ENCODE measurements at places on chromosomes 5 and 9.

GRCh38 chr5:60026161-60026560 is 132.6 kb upstream of the PDE4D start:
- DNase-seq = no peak

GRCh38 chr9:136588663-136589464 is 43.0 kb upstream of the NOTCH1 start:
- peak; percentile 35 for DNase-seq

DNA sequence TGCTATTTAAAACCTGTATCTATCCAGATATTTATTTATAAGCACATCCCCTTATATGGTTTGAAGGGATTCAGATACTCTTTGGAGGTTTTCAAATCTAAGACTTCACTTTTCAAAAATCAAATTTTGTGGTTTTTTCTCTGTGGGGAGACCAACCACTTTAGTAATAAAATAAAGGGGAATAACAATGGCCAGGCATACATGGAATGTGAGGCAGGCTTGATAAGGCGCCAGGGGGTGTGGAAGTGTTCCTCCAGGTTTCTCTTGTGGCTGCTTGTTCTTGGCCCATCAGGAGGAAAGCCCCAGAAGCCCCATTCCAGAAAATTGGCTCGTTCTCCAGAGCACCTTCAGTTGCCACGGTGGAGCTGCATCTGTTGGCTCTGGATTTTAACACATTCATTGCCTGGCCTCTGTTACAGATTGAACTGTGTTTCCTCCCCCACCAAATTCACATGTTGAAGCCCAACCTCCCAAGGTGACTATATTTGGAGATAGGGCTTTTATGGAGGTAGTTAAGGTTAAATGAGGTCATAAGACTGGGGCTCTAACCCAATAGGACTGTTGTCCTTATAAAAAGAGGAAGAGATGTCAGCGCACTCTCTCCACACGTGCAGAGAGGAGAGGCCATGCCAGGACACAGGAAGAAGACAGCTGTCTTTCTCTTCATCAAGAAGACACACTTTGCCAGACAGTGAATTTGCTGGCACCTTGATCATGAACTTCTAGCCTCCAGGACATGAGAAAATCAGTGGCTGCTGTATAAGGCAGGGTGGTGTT is 195.9 kb downstream of the TMEM38B start:
- no peak for DNase-seq

GRCh38 chr5:133384903-133385302 is 227.4 kb downstream of the FSTL4 start:
- DNase-seq = no peak

DNA sequence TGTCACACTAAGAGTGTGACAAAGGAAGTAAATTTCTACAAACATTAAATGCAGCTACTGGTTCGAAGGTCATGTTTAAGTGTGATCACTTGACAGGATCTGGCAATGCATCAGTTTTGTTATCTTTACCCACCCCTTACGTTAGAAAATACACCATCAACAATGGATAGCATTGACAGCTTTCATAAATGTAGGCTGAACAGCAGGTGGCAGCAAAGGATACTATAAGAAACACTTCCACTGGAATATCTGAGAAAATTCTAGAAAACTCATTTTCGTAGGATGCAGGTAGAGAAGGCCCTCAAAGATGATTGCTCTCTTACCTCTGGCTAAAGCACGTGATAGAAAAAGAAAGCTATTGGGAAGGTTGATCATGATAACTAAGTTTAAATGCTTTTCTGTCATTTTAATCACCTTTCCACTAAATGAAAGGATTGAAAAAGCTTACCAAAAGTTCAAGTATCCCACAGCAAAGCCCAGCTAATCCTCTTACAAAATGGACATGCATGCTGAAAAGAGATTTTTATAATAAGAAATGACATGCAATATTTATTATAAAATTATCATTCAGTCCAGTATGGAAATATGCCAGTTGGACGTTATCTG is 292.5 kb downstream of the PARP8 start:
- no peak for DNase-seq

- DNase-seq = no peak
Measured at GRCh38 chr9:128275198-128276007, at the start of gene GOLGA2. GOLGA2 (minus strand) TSS chr9:128276007; CDS start chr9:128275976, 31 bp downstream.

GRCh38 chr5:77418601-77419581 is 73.2 kb downstream of the WDR41 start:
- DNase-seq = no peak

DNA sequence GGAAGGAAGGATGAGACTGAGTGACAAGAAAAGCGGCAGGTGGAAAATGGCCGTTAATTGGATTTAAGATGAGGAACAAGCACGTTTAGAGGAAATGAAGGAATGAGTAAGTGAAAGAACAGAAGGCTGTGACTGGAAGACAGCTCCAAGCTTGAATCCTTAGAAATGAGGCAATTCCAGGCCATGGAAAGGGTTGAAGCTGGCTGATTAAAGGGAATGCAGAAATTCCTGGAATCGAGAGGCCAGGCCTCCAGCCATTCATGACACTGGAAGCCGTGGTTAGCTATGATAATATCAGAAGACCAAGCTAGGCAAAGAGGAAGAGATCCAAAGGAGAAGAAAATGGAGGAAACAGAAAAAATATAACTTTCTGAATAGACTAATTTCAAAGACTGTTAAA is 84.2 kb downstream of the ARL15 start:
- no peak for DNase-seq

DNA sequence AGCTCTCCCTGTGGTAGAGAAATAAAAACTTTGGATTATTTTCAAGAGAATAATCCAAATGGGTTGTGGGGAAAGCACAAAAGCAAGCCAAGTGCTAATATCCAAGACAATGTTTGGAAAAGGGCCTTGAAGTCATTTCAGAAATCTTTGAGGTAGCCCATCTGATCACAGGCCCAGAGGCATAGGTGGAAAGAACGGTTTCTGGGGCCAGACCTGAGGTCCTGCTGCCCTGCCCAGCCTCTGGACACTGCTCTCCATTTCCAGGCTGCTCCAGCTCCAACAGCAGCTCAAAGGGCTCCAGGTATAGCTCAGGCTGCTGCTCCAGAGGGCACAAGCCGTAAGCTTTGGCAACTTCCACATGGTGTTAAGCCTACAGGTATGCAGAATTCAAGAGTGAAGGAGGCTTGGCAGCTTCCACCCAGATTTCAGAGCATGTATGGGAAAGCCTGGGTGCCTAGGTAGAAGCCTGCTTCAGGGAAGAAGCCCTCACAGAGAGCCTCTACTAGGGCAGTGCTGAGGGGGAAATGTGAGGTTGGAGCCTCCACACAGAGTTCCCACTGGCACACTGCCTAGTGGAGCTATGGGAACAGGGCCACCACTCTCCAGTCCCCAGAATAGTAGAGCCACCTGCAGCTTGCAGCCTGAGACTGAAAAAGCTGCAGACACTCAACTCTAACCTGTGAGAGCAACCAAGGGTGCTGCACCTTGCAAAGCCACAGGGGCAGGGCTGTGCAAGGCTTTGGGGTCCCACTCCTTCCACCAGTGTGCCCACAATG is 133.1 kb downstream of the PIK3R1 start:
- DNase-seq = no peak

GRCh38 chr5:36891266-36891665 is 14.7 kb downstream of the NIPBL start:
- no peak for DNase-seq

DNA sequence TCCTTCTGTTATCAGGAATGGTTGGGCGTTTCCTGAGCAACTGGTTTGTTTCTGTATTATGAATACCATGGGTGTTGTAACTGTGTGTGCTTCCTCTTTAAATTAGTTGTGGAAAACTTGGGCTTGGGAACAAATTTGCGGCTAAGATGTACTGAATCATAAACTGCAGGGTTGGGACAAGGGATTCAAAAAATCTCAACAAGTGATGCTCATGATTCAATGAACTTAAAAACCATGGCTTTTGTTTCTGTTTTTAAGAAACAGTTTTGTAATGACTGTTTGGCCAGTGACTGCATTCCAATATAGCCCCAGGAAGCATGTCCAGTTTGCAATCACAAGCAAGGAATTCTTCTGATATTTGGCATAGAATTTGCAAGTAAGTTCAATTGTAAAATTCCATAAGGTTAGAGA is 657.5 kb upstream of the WWC1 start:
- no peak for DNase-seq

DNA sequence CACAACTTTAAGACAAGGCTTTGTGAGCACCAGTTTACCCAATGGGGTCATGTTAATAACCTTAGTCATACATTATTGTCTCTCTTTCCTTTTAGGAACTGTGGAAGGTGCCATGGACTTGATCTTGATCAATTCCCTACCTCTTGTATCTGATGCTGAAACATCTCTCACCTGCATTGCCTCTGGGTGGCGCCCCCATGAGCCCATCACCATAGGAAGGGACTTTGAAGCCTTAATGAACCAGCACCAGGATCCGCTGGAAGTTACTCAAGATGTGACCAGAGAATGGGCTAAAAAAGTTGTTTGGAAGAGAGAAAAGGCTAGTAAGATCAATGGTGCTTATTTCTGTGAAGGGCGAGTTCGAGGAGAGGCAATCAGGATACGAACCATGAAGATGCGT is 48.7 kb downstream of the TEK start:
- no peak for DNase-seq

- no peak for DNase-seq
Measured at GRCh38 chr5:8060953-8061429, 192.0 kb downstream of the MTRR start.

- no peak for DNase-seq
Measured at GRCh38 chr5:100576217-100576751, 41.1 kb downstream of the FAM174A start.

- DNase-seq = no peak
Measured at GRCh38 chr5:167710444-167711073, 580.9 kb upstream of the WWC1 start.

DNA sequence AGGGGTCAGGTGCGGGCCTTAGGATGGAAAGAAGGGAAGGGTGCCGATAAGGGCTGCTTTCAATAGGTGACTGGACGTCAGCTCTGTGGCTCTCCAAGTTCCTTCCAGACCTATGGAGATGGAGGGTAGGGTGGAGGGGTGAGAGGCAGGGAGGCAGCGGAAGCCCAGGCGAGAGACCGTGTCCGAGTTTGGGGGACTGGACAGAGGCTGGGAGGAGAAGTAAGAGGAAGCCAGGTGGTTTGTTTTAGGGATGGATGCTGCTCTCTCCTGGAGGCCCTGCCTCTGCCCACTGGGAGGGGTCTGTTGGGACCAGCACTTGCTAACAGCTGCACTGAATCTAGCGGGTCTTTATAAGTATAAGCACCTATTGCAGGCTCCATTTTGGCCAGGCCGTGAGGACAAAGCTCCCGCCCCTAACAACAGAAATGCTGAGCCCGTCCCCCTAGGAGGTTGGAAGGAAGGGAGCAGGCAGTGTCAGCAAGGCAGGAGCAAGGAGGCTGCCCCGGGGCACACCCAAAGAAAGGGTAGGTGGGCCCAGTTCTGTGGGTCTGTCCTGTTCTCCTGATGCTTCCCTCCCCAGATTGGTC is 167.5 kb downstream of the DAB2IP start:
- DNase-seq = no peak

- no peak for DNase-seq
Measured at GRCh38 chr5:65805089-65805488, 83.1 kb downstream of the NLN start.

GRCh38 chr5:5313101-5313635 is 109.3 kb upstream of the ICE1 start:
- no peak for DNase-seq

DNA sequence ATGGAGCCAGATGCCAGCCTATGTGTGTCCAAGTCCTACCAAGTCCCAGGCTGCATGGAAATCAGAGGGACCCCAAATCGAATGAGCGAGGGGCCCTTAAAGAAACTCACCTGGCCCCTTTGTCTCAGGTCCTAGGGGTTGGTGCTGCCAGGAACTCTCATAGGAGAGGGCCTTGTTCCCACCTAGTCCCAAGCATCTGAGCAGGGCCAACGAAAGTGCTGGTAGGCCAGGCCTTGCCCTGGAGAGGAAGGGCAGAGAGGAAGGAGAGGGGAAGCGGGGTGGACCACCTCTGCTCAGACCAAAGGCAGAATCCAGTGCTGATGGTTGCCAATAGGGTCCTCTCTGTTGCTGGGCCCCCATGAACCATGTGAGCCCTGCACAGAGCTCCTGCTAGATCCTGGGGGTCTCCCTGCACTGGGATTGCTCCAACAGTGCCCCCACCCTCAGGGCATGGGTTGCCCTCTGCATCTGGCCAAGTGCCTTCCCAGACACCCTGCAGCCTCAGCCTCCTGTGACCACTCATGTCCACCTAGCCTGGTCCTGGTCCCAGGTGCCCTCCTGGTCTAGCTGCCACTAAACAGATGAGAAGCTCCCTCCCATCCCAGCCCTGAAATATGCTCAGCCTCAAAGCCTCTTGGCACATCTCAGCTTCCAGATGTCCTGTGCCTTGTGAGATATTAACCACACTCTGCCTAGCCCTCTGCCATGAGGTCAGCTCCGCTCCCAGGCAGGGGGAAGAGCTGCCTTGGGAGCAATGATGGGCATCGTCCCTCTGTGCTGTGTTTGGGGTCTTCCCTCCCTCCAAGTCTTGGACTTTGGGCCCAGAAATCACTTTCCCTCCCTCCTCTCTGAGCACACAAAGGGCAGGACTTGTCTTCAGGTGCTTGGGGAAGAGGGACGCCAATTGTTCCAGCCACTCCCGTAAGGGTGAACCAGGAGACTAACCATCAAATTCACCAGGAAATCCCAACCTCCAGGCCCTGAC is 109.6 kb downstream of the ADAMTS2 start:
- DNase-seq = no peak

- DNase-seq = no peak
Measured at GRCh38 chr5:120852222-120852860, 388.2 kb downstream of the PRR16 start.

GRCh38 chr5:126014676-126015075 is 408.5 kb upstream of the GRAMD2B start:
- no peak for DNase-seq

GRCh38 chr5:152838241-152838786 is 433.2 kb upstream of the NMUR2 start:
- DNase-seq = no peak

GRCh38 chr5:41636605-41637004 is 126.2 kb upstream of the PLCXD3 start:
- no peak for DNase-seq

Data from activated T-cell treated with anti-CD3 and anti-CD28 coated beads, Interleukin-2, amount 50 U/mL, for 48 hours (primary cell).